ENCODE measurements at places on chromosomes 2 and 18. TPM values are rescaled to one million over a fixed set of nuclear protein-coding genes. Genes with fewer than 3 reads are reported as not detected.
A peak's percentile ranks its signal among the peaks of the same experiment; 100 is the strongest.

- DNase-seq: no peak
Measured at GRCh38 chr2:236840857-236841256, 244.8 kb upstream of the COPS8 start.

DNA sequence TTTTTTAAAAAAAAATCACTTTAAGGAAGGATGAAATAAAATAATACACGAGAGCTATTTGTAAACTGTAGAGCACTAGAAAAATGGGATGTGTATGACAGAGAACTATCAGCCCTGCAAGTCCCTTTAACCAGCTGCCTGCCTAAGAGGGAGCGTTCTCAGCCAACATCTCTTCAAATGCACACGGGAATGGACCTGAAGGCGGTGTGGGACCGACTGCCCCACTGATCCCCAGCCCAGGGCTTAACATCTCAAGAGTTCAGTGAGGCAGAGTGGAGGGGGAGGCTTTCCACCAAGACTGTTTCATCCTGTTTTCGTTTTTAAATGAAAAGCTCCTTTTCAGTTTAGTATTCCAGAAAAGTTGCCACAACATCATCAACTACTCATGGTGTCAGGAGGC, 2.2 kb downstream of the INPP4A start:
- DNase-seq: no peak

- DNase-seq: peak; percentile 80
Measured at GRCh38 chr2:127576433-127577207, 41.1 kb downstream of the MYO7B start.

GRCh38 chr18:35623255-35623654, 41.7 kb downstream of the GALNT1 start:
- no peak for DNase-seq

The PLGLB2 gene
- total RNA-seq: 0.26 TPM

The GNAL gene
- 4.4 TPM for total RNA-seq

GRCh38 chr2:144183727-144184126, 336.2 kb downstream of the ZEB2 start:
- DNase-seq: no peak

GRCh38 chr2:157830696-157831570, 45.2 kb downstream of the ACVR1 start:
- DNase-seq: no peak

- no peak for DNase-seq
Measured at GRCh38 chr2:45583977-45584376, 27.1 kb downstream of the SRBD1 start.

GRCh38 chr2:5322396-5322795, 369.8 kb upstream of the SOX11 start:
- DNase-seq: no peak

DNA sequence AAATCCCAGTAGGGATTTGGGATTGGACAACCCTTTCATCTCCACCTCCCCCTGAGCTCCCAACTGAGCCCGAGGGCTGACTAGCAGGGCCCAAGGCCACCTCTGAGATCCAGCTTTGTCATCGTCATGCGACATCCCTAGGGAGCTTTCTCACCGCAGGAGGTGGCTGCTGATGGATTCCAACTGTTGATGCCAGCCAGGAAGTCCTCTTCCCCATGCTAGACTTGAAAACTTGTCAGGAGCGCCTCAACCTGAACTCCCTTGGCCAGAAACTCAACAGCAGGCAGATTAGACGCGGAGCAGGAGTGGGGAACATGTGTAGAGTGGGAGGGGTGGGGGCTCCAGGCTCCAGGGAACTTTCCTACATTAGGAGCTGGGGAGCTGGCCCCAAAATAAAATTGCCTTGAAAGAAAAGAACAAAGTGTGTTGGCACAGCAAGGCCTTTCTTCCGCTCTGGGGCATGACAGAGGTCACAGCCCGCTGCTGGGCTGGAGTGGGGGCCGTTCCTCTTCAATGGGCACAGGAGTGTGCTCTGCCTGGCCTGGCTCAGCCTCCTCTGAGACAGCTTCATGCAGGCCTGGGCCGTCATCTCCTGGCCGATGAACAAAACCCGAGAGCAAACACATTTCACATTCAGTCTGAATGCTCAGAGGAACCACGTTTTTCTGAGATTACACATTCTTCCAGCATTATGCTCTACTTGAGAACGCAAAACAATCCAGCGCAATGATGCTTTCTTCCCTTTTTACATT, 34.5 kb downstream of the EMILIN2 start:
- DNase-seq: peak; percentile 84

The TMEM200C gene
- total RNA-seq: 4.4 TPM

The RAB27B gene
- total RNA-seq: 1.1 TPM

DNA sequence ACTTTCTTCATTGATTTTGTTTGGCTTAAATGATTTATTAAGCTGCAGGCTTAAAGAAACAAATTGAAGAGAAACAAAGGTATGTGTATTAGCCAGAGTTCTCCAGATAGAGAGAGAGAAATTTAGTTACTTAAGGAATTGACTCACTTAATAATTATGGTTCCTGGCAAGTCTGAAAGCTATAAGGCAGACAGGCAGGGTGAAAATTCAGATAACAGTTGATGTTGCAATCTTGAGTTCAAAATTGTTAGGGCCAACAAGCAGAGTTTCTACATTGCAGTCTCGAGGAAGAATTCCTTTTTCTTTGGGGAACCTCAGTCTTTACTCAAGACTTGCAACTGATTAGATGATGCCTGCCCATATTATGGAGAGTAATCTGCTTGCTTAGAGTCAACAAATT, 593.5 kb downstream of the ADCYAP1 start:
- no peak for DNase-seq

GRCh38 chr2:106551417-106552130, 64.4 kb downstream of the CD8B2 start:
- DNase-seq: no peak

DNA sequence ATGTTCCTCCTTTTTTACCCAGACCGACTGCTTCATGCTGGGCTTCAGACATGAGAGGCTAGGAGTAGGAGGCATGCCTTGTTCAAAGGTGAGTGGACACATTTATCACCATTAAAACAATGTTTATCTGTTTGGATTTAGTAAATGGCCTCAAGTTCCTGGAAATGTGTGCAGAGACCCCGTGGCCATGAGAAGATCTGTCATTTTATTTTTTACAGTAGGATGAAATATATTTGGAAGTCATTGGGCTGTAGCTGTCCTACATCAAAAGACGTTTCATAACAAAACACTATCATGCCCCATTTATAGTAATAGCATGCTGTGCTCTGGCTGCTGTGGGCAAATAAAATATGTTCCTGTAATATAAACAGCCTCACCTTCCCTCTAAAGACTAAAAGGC, 403.9 kb upstream of the TNP1 start:
- no peak for DNase-seq

The PROKR1 gene
- total RNA-seq: not detected

DNA sequence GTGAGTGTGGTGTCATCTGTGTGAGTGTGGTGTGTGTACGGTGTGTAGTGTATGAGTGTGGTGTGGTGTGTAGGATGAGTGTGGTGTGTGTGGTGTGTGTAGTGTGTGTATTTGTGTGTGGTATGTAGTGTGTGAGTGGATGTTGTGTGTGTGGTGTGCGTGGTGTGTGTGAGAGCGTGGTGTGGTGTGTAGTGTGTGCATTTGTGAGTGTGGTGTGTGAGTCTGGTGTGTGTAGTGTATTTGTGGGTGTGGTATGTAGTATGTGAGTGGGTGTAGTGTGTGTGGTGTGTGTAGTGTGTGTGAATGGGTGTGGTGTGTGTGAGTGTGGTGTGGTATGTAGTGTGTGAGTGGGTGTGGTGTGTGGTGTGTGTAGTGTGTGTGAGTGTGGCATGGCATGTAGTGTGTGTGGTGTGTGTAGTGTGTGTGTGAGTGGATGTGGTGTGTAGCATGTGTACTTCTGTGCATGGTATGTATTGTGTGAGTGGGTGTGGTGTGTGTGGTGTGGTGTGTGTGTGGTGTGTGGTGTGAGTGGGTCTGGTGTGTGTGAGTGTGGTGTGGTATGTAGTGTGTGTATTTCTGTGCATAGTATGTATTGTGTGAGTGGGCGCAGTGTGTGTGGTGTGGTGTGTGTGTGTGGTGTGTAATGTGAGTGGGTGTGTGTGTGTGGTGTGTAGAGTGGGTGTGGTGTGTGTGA, 227.8 kb downstream of the BCL2 start:
- no peak for DNase-seq

- DNase-seq: no peak
Measured at GRCh38 chr18:48546396-48546795, 7.6 kb downstream of the CTIF start.

Data from right atrium auricular region (tissue), 2 donors.